ENCODE measurements at places on chromosomes 16 and 17.

- H3K36me3 ChIP-seq = no peaks in the 10 kb centered on the region
- no peak overlapping the region for H3K4me3 ChIP-seq
- no peak overlapping the region for H3K27ac ChIP-seq
- peaks cover 3% of the 10 kb centered on the region for H3K27me3 ChIP-seq
These were observed 224.2 kb downstream of the PARN start for GRCh38 chr16:14405611-14406537.

- no peak overlapping the region for H3K27ac ChIP-seq
- peaks cover 11% of the 10 kb centered on the region for H3K27me3 ChIP-seq
- H3K4me1 ChIP-seq = peaks cover 22% of the 10 kb centered on the region
- no peaks in the 10 kb centered on the region for H3K36me3 ChIP-seq
- DNase-seq = no peak
- no peak overlapping the region for H3K4me3 ChIP-seq
These were observed 44.9 kb downstream of the DNAH17 start for GRCh38 chr17:78532311-78532710.

GRCh38 chr17:55576237-55576995, 65.2 kb upstream of the SMIM36 start:
- H3K27ac ChIP-seq = no peak overlapping the region
- no peak for DNase-seq
- no peaks in the 10 kb centered on the region for H3K4me1 ChIP-seq
- no peak overlapping the region for H3K4me3 ChIP-seq

DNA sequence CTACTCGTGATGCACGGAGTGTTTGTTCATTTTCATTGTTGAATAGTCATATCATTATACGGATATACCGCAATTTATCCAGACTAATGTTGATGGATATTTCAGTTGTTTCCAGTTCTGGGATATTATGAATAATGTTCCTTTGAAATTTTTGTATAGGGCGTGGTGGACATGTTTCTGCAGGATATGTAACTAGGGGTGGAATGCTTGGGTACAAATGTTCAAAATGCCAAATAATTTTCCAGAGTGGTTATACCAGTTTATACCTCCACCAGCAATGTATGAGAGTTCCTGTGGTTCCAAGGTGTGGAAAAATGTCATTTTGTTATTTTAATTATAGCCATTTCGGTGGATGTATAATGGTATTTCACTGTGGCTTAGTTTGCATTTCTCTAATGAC, 53.6 kb downstream of the NUP88 start:
- H3K27me3 ChIP-seq = no peaks in the 10 kb centered on the region
- no peak for DNase-seq
- H3K27ac ChIP-seq = no peak overlapping the region
- no peaks in the 10 kb centered on the region for H3K4me1 ChIP-seq

- no peak overlapping the region for H3K27ac ChIP-seq
- no peaks in the 10 kb centered on the region for H3K4me1 ChIP-seq
- no peaks in the 10 kb centered on the region for H3K36me3 ChIP-seq
- no peak overlapping the region for H3K4me3 ChIP-seq
- H3K27me3 ChIP-seq = peaks cover 69% of the 10 kb centered on the region
- DNase-seq = no peak
These were observed 7.4 kb upstream of the VAC14 start for GRCh38 chr16:70808371-70808770.

DNA sequence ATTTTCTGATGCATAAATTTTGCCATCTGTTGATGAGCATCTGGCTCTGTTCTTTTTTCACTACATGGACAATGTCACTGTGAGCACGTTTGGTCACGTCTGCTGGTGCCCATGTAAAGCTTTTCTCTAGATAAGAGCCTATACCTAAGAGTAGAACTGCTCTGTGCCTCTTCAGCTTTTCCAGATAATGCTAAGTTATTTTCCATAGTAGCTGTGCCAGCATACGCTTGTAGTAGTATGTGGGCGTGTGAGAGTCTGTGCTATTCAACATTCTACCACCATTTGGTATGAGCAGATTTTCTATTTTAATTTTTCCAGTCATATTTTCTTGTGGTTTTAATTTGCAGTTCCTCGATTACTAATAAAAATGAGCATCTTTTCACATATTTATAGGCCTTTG, 33.2 kb downstream of the VPS35L start:
- H3K36me3 ChIP-seq = peaks cover 55% of the 10 kb centered on the region
- H3K27me3 ChIP-seq = no peaks in the 10 kb centered on the region
- H3K4me3 ChIP-seq = no peak overlapping the region
- peaks cover 15% of the 10 kb centered on the region for H3K4me1 ChIP-seq

- no peak for DNase-seq
- no peaks in the 10 kb centered on the region for H3K4me1 ChIP-seq
- H3K27me3 ChIP-seq = no peaks in the 10 kb centered on the region
- no peak overlapping the region for H3K27ac ChIP-seq
- no peak overlapping the region for H3K4me3 ChIP-seq
- peaks cover 71% of the 10 kb centered on the region for H3K36me3 ChIP-seq
These were observed 13.2 kb downstream of the CIAPIN1 start for GRCh38 chr16:57434003-57434402.

GRCh38 chr17:12256380-12256995, 235.8 kb downstream of the MAP2K4 start:
- peaks cover 6% of the 10 kb centered on the region for H3K27me3 ChIP-seq
- H3K27ac ChIP-seq = no peak overlapping the region
- no peak overlapping the region for H3K4me3 ChIP-seq
- peaks cover 11% of the 10 kb centered on the region for H3K4me1 ChIP-seq
- H3K36me3 ChIP-seq = no peaks in the 10 kb centered on the region
- peak; percentile 35 for DNase-seq

GRCh38 chr17:17971431-17972125, 622 bp downstream of the TOM1L2 start:
- H3K36me3 ChIP-seq = no peaks in the 10 kb centered on the region
- H3K4me3 ChIP-seq = peak overlapping the region; percentile 79
- peaks cover 20% of the 10 kb centered on the region for H3K4me1 ChIP-seq
- no peak overlapping the region for H3K27ac ChIP-seq
- peaks cover 30% of the 10 kb centered on the region for H3K27me3 ChIP-seq

DNA sequence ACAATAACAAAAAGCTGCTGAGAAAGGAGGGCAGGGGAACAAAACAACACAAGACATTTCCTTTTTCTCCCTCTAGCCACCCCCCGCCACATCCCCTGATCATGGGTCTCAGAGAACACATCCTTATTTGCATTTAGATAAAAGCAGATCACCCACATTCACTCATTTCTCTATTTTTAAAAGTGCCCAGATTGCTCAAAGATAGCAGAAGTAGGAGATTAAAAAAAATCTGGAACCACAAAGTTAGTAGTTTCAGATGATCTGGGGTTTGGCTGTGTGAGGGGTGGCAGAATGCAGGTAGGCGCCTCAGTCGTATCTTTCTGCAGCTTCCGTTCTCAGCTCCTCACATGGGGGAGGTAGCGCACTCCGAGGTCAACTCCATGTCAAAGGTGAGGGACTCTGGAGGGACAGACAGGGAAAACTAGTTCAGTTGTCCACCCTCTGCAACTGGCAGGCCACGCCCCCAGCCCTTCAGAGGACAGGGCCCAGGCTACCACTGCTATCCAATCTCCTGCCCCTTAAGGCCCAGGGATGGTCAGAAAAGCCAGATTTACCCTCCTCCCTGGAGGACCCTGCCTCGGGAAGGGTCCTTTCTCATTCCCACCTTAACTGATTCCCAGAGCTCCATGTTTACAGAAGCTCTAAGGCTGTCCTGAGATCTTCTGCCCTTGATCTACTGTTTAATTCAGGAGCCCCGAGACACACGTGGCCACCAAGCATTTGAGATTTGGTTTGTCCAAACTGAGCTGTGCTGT, 27.3 kb downstream of the STAT5A start:
- peaks cover 7% of the 10 kb centered on the region for H3K27me3 ChIP-seq
- peak; percentile 47 for DNase-seq
- peaks cover 64% of the 10 kb centered on the region for H3K4me1 ChIP-seq
- peak overlapping the region; percentile 43 for H3K4me3 ChIP-seq
- H3K27ac ChIP-seq = peak overlapping the region; percentile 71
- H3K36me3 ChIP-seq = peaks cover 21% of the 10 kb centered on the region

- H3K36me3 ChIP-seq = no peaks in the 10 kb centered on the region
- no peak for DNase-seq
- peaks cover 15% of the 10 kb centered on the region for H3K4me1 ChIP-seq
- H3K4me3 ChIP-seq = peak within 1 kb of the TSS; percentile 40
These were observed at the start of gene HBZ for GRCh38 chr16:152141-153128. TSS of gene HBZ (plus strand) at chr16:152644. CDS start at chr16:152910, 266 bp downstream.

GRCh38 chr17:32148351-32148750, 6.0 kb downstream of the RHOT1 start:
- no peak overlapping the region for H3K27ac ChIP-seq
- H3K27me3 ChIP-seq = peaks cover 3% of the 10 kb centered on the region
- H3K4me1 ChIP-seq = peaks cover 29% of the 10 kb centered on the region
- peaks cover 19% of the 10 kb centered on the region for H3K36me3 ChIP-seq
- DNase-seq = no peak
- H3K4me3 ChIP-seq = no peak overlapping the region

GRCh38 chr17:67068999-67069398, 24.6 kb downstream of the CACNG1 start:
- H3K27ac ChIP-seq = peak overlapping the region; percentile 21
- H3K4me1 ChIP-seq = peaks cover 31% of the 10 kb centered on the region
- H3K36me3 ChIP-seq = peaks cover 11% of the 10 kb centered on the region

- no peak for DNase-seq
- peaks cover 19% of the 10 kb centered on the region for H3K4me1 ChIP-seq
- peaks cover 3% of the 10 kb centered on the region for H3K27me3 ChIP-seq
- no peaks in the 10 kb centered on the region for H3K36me3 ChIP-seq
These were observed 152.2 kb upstream of the NOG start for GRCh38 chr17:56441308-56441707.

GRCh38 chr17:48545539-48545938, 630 bp upstream of the HOXB2 start:
- peak overlapping the region; percentile 99 for H3K4me3 ChIP-seq
- H3K36me3 ChIP-seq = peaks cover 45% of the 10 kb centered on the region
- H3K27me3 ChIP-seq = peaks cover 6% of the 10 kb centered on the region
- no peak for DNase-seq
- peak overlapping the region; percentile 100 for H3K27ac ChIP-seq

- H3K27me3 ChIP-seq = peaks cover 85% of the 10 kb centered on the region
- no peak for DNase-seq
- peaks cover 57% of the 10 kb centered on the region for H3K4me1 ChIP-seq
- H3K36me3 ChIP-seq = no peaks in the 10 kb centered on the region
- H3K4me3 ChIP-seq = peak overlapping the region; percentile 78
- no peak overlapping the region for H3K27ac ChIP-seq
These were observed 2.4 kb downstream of the CACNG4 start for GRCh38 chr17:66966704-66967418.

DNA sequence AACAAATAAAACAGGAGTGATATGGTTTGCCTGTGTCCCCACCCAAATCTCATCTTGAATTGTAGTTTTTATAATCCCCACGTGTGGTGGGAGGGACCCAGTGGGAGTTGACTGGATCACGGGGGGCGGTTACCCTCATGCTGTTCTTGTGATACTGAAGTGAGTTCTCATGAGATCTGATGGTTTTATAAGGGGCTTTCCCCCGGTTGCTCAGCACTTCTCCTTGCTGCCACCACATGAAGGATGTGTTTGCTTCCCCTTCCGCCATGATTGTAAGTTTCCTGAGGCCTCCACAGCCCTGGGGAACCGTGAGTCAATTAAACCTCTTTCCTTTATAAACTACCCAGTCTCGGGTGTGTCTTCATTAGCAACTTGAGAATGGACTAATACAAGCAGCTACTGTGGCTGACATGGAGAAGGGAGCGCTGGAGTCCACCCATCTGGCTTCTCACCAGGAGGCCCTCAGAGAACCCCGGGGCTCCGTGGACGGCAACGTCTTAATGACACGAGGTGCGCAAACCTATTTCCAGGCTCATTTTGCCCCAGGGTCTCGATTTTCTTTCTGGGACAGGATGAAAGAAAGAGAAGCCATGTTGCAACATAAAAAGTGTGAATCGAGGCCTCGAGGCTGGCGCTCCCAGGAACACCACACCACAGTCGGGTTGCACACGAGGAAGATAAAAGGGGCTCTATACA, 129.5 kb downstream of the DYNLRB2 start:
- peaks cover 15% of the 10 kb centered on the region for H3K27me3 ChIP-seq
- H3K4me3 ChIP-seq = no peak overlapping the region
- H3K4me1 ChIP-seq = peaks cover 4% of the 10 kb centered on the region
- H3K27ac ChIP-seq = no peak overlapping the region
- no peaks in the 10 kb centered on the region for H3K36me3 ChIP-seq

- peaks cover 16% of the 10 kb centered on the region for H3K4me1 ChIP-seq
- no peak overlapping the region for H3K4me3 ChIP-seq
- H3K27ac ChIP-seq = no peak overlapping the region
- H3K27me3 ChIP-seq = no peaks in the 10 kb centered on the region
- no peak for DNase-seq
- peaks cover 26% of the 10 kb centered on the region for H3K36me3 ChIP-seq
These were observed 2.7 kb downstream of the N4BP1 start for GRCh38 chr16:48607056-48607825.

DNA sequence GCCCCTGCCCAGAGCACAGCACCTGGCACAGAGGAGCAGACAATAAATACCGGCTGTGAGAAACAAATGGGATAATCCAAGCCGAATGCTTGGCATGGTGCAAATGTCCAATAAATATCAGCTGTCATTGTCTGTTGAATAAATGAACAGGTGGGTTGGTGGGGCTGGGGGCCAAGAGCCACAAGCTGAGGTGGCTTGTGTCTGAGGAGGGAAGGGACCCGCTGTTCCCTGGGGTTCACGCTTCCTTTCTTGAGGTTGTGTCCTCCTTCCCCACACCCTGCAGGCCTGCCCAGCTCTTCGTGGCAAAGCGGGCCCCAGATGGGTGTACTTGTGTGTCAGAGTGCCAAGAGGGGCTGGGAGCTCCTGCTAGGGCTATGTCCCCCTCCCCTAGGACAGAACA, 38.6 kb downstream of the ARHGAP27 start:
- H3K36me3 ChIP-seq = peaks cover 8% of the 10 kb centered on the region
- H3K27me3 ChIP-seq = peaks cover 21% of the 10 kb centered on the region
- H3K27ac ChIP-seq = no peak overlapping the region
- no peak overlapping the region for H3K4me3 ChIP-seq

- H3K36me3 ChIP-seq = peaks cover 28% of the 10 kb centered on the region
- DNase-seq = no peak
- H3K27ac ChIP-seq = peak overlapping the region; percentile 12
- no peak overlapping the region for H3K4me3 ChIP-seq
- H3K4me1 ChIP-seq = peaks cover 16% of the 10 kb centered on the region
- H3K27me3 ChIP-seq = no peaks in the 10 kb centered on the region
These were observed 675.3 kb downstream of the MAF start for GRCh38 chr16:78925083-78925767.

GRCh38 chr16:72099377-72099818, 5.8 kb downstream of the DHX38 start:
- no peak overlapping the region for H3K27ac ChIP-seq
- DNase-seq = peak; percentile 55
- H3K36me3 ChIP-seq = peaks cover 77% of the 10 kb centered on the region
- H3K4me1 ChIP-seq = peaks cover 16% of the 10 kb centered on the region
- peaks cover 3% of the 10 kb centered on the region for H3K27me3 ChIP-seq
- H3K4me3 ChIP-seq = no peak overlapping the region

GRCh38 chr17:81427173-81428120, 32.2 kb downstream of the BAHCC1 start:
- no peak for DNase-seq
- H3K27me3 ChIP-seq = no peaks in the 10 kb centered on the region
- no peaks in the 10 kb centered on the region for H3K4me1 ChIP-seq
- H3K36me3 ChIP-seq = no peaks in the 10 kb centered on the region

GRCh38 chr16:15820837-15821236, 36.0 kb downstream of the MYH11 start:
- no peak overlapping the region for H3K27ac ChIP-seq
- H3K36me3 ChIP-seq = no peaks in the 10 kb centered on the region
- no peak overlapping the region for H3K4me3 ChIP-seq
- peaks cover 17% of the 10 kb centered on the region for H3K4me1 ChIP-seq

Data from nephron progenitor cell (in vitro differentiated cells).